ENCODE measurements at places on chromosomes 7 and 10.

DNA sequence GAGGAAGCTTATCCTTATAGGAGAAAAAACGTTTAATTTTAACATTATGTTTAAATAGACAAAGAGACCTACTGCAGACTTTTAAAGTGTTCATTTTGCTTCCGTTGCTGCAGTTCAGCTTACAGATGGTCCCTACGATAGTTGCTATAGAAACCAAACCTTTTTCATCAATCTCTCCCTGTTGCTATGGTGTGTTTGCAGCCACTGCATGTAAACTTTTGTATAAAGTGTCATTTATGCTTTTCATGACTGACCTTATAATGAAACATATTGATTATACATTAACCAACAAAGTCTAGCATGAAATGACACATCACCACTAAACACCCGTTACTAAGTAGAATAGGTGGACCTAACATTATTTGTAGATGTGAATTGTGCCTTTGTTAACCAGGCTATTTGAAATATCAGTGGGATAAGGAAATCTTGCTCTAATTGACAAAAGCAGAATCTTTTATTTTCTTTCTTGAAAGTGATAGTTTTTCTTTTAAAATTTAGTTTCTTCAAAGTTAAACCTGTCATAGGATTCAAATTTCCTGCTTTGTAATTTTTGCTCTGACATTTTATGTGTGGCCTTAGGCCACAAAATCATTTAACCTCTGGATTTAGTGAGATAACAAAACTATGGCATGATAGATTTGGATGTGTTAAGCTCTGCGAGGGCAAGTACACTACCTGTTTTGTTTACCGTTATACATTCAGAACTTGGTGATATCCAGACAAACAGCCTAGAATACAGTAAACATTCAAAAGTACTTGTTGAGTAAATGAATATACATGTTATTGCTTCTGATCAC lies 64.0 kb downstream of the CACNB2 start:
- no peak for DNase-seq

- peak; percentile 2 for DNase-seq
These were observed 27.0 kb downstream of the BLNK start for GRCh38 chr10:96244354-96244753.

- no peak for DNase-seq
These were observed 10.9 kb upstream of the SNX10 start for GRCh38 chr7:26280723-26281122.

DNA sequence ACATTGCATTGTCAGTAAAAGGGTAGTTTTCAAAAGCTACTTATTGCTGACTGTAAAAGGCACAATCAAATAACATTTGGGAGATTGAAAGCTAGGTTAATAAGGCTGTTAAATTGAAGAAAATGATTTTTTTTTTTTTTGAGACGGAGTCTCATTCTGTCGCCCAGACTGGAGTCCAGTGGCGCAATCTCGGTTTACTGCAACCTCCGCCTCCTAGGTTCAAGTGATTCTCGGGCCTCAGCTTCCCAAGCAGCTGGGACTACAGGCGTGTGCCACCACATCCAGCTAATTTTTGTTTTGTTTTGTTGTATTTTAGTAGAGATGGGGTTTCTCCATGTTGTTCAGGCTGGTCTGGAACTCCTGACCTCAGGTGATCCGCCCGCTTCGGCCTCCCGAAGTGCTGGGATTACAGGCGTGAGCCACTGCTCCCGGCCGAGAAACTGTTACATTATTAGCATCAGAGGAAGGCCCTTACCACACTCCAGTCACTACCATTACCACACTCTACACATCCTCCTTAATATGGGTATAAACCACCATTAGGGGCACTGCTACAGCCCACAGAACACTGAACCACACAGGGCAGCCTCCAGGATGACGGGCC lies 1.0 kb downstream of the CYP51A1 start:
- DNase-seq: no peak

DNA sequence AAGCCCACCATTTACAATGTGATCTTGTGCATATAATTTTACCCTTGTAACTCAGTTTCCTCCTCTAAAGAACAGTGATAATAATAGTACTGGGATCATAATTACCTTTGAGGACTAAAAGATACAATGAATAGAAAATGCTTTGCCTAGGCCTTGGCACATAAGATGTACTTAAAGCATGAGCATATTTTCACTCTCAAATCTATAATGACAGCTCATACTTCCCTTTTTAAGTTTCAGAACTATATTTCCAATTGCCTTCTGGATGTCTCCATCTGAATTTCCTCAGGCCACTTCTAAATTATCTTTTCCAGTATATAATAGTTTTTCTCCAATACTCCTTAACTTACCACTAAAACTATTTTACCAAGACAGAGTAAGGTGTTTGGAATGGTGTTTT lies 13.3 kb upstream of the ITGB8 start:
- no peak for DNase-seq

GRCh38 chr7:94042381-94042780 lies 38.2 kb upstream of the BET1 start:
- DNase-seq: no peak

GRCh38 chr7:157276731-157277562 lies 59.9 kb upstream of the DNAJB6 start:
- DNase-seq: no peak

- DNase-seq: no peak
These were observed 27.2 kb downstream of the ANKRD16 start for GRCh38 chr10:5862360-5862961.

- no peak for DNase-seq
These were observed 169.9 kb upstream of the ASAH2 start for GRCh38 chr10:50421026-50421719.

GRCh38 chr10:120962756-120963593 lies 111.8 kb downstream of the WDR11 start:
- DNase-seq: no peak

GRCh38 chr10:110221044-110221720 lies 13.8 kb downstream of the MXI1 start:
- DNase-seq: no peak

DNA sequence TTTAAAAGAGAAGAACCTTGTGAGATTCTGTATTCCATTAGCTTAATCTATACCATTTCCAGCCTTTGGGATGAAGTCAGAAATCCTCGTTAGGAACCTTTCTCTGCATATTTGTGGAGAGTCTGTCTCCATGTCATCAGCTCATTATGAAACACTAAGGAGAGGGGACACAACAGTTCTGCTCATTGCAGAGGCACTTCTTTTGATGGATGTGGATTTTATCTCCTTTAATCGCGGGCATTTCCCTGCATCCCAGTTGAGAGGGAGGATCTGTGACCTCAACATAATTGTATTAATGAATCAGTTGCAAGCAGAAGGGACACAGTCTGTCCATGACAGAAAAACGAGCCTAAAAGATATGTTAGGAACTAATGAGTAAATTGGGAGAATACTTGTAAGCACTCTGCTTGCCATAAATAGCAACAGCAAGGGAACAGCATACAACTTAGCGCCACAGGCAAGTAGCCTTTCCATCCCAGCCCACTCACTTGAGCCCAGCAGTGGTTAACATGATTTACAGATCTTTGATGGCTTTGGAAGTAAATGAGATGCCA lies 37.9 kb downstream of the SORCS1 start:
- no peak for DNase-seq

DNA sequence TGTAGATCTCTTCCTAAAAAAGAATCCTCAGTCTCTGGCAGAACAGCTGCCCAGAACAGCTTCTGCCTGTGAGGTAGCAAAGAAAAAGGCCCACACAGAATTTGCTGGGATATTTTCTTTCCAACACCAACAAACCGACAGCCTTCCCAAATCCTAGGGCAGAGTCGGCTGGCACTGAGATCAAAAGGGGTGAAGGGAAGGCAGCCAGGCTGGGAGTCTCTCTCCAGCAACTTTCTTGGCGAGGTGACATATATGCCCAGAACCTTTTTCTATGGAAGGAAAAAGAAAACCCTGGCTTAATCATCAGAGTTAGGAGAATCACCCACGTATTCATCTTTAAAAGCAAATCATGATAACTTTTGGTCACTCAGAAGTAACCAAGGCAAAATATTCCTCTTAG lies 279.6 kb downstream of the DNAJB6 start:
- no peak for DNase-seq

- no peak for DNase-seq
These were observed 57.3 kb downstream of the TCF7L2 start for GRCh38 chr10:113007343-113007771.

DNA sequence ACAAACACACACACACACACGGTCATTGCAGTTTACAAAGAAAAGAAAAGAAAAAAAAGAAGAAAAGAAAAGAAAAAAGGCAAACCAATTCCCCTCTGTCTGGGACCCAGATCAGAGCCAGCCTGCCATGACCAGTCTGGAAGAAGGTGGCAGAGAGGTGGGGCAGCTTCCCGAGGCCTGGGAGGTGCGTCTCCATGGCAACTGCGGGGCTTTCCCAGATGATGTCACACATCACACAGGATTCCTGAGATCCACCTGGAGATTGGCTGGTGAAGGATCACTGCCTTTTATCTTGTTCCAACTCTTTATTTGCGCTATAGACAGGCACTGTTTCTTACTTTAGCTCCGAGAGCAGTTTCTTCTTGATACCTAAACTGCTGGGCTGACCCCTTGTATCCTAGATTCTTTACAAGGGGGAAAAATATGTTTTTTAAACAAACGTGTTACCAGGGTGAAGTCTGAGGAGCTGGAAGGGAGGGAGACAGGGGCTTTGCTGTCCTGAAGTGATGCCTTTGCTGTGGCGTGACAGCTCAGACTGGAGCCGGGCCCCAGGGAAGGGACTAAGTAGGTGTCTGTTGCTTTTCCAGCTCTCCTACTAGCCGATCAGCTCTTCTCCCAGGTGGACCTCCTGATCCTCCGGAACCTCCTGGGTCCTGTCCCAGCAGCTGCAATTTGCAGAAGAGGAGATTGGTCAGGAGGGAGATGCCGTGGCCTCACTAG lies 298.5 kb downstream of the KLF6 start:
- DNase-seq: no peak

DNA sequence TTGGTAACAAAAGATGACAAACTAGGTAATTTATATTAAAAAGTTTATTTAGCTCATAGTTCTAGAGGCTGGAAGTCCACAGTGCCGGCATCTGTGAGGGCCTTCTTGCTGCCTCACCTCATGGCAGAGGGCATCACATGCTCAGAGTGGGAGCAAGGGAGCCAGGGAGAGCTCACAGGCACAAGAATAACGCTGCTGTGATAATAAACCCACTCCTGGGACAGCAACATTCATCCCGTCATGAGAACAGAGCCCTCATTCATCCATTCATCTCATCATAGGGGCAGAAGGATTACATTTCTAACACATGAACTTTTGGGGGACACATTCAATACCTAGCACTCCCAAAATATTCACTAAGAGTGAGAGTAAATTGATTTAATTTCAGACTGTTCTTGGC lies 170.6 kb upstream of the AKR1E2 start:
- DNase-seq: no peak

DNA sequence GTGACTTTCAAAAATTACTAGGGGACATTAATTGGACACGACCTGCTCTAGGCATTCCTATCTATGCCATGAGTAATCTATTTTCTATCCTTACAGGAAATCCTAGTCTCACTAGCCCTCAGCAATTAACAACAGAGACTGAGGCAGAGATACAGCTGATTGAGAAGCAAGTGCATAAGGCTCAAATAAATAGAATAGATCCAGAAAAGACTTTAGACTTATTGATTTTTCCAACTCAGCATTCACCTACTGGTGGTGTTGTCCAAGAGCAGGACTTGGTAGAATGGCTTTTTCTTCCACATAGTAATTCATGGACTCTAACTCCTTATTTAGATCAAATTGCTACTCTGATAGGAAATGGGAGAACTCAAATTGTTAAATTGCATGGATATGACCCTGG lies 148.0 kb downstream of the ZNF33B start:
- no peak for DNase-seq

GRCh38 chr10:8498881-8499280 lies 444.4 kb downstream of the GATA3 start:
- DNase-seq: no peak

DNA sequence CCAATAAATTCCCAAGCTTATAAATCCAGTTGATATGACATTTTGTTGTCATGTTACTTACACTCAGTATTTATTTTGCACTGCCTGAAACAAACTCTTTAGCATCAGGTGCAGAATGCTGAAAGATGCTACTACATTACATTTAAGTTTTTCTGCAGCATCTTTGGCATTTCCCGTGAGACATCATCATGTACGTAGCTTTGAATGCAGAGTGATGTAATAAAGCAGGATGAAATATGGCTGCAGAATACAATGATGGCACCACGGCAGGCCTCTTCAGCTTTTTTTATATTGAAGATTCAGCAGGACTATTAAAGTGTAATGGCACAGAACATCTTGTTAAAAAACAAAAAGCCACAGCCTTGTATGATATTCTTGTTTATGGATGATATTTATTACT lies 531.8 kb downstream of the NXPH1 start:
- DNase-seq: no peak

DNA sequence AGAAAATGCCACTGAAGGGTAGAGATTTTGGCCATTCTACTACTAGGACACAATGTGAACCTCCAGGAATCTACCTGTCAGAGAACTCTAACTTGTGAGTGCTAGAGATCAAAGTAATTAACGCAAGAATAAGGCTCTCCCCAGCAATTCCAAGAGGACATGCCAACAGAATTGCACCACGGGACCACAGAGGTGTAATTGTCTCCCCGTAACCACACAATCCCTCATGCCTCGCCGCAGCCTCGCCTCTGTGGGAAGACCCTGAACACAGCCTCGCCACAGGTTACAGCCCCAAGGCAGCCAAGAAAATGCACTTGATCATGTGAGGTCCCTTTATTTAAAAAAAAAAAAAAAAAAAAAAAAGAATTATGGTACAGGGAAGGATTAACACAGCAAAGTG lies 29.5 kb downstream of the CDCA7L start:
- DNase-seq: no peak

- no peak for DNase-seq
These were observed 474.0 kb downstream of the GPAM start for GRCh38 chr10:111709603-111710002.

- DNase-seq: no peak
These were observed 46.0 kb upstream of the TRIM8 start for GRCh38 chr10:102598243-102598642.

GRCh38 chr7:133851411-133851810 lies 275.7 kb upstream of the LRGUK start:
- DNase-seq: no peak

- DNase-seq: no peak
These were observed 109.0 kb upstream of the VIPR2 start for GRCh38 chr7:159253657-159254056.

DNA sequence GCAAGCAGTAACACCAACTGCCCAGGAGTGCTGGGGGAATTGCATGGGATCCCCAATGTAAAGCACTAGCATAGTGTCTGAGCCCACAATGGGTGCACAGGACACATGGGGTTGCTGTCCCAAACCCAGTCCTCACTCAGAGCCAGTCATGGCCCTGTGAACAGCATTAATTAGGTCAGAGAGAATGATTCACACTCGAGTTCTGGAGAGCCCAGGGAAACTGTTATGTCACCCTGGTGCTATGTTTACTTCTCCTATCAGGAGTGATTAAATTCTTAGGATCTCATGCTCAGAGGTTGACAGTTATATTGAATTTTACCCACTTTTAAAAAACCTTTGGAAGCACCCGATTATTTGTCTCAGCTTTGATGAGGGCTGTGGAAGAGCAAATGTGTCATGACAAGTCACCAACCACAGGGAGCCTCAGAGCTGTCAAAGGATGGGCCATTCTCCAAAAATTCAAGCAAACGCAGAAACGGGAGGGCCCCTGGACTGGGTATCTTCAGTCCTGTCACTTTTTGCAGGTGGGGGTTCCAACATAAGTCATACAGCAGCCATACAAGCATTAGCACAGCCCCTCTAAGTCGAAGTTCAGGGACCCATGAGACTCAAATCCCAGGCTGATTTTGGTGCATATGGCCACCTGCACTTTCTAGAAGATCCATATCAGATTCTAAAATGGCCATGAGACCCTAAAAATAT lies 1.3 kb upstream of the RASSF4 start:
- no peak for DNase-seq
